ENCODE measurements at places on chromosomes 5 and 9.

GRCh38 chr5:81125959-81126358 lies 107.2 kb upstream of the CKMT2 start:
- H3K36me3 ChIP-seq: no peaks in the 10 kb centered on the region
- no peak for DNase-seq
- H3K4me3 ChIP-seq: no peak overlapping the region
- H3K27ac ChIP-seq: no peak overlapping the region
- peaks cover 12% of the 10 kb centered on the region for H3K27me3 ChIP-seq

- H3K27ac ChIP-seq: no peak overlapping the region
- H3K4me1 ChIP-seq: peaks cover 9% of the 10 kb centered on the region
- DNase-seq: no peak
- H3K36me3 ChIP-seq: no peaks in the 10 kb centered on the region
- no peaks in the 10 kb centered on the region for H3K27me3 ChIP-seq
Observed at GRCh38 chr9:123727332-123727731, 202.6 kb downstream of the DENND1A start.

- no peak for DNase-seq
- peaks cover 24% of the 10 kb centered on the region for H3K4me1 ChIP-seq
- H3K36me3 ChIP-seq: peaks cover 58% of the 10 kb centered on the region
- peak overlapping the region; percentile 25 for H3K4me3 ChIP-seq
- no peak overlapping the region for H3K27ac ChIP-seq
- no peaks in the 10 kb centered on the region for H3K27me3 ChIP-seq
Observed at GRCh38 chr5:148408092-148408491, 24.3 kb downstream of the FBXO38 start.

GRCh38 chr9:127598839-127599549 lies 13.1 kb upstream of the STXBP1 start:
- peak overlapping the region; percentile 48 for H3K27ac ChIP-seq
- H3K36me3 ChIP-seq: no peaks in the 10 kb centered on the region
- no peak overlapping the region for H3K4me3 ChIP-seq
- H3K4me1 ChIP-seq: no peaks in the 10 kb centered on the region

DNA sequence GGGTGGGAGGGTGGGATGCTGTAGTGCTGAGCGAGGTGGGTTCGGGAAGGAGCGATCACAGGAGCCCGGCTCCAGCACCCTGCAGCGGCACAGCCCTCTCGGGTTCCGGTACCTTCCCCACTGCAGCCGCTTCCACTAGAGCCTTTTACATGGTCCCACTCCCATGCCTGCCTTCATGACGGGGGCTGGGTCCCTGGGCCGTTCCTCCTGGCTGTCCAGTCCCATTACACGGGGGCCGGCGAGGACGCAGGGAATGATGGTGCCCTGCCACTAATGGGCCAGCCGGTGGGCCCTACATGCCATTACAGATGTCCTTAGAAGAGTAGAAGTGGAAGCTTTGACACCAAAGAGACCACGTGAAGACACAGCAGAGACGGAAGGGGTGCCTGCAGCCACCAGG lies 104.6 kb upstream of the PPP1R26 start:
- no peak for DNase-seq
- no peak overlapping the region for H3K27ac ChIP-seq
- no peaks in the 10 kb centered on the region for H3K27me3 ChIP-seq
- no peak overlapping the region for H3K4me3 ChIP-seq

DNA sequence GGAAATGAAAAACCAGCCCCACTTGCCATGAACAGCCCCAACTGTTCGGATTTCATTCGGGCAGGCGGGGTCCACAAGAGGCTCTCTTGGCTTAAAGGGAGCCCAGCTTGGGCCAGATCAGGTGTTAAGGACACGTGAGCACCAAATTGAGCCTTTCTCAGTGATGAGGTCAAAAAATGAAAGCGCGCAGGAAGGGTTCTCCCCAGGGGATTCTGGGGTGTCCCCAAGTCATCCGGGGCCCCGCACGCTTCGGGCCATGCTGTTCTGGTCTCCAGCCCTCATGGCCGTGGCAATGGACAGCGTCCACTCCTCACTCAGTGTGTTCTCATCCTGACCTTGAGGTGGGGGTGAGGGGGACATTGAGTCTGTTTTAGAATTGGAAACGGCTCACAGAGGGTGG lies 10.9 kb downstream of the AK1 start:
- H3K4me3 ChIP-seq: no peak overlapping the region
- H3K27me3 ChIP-seq: no peaks in the 10 kb centered on the region

DNA sequence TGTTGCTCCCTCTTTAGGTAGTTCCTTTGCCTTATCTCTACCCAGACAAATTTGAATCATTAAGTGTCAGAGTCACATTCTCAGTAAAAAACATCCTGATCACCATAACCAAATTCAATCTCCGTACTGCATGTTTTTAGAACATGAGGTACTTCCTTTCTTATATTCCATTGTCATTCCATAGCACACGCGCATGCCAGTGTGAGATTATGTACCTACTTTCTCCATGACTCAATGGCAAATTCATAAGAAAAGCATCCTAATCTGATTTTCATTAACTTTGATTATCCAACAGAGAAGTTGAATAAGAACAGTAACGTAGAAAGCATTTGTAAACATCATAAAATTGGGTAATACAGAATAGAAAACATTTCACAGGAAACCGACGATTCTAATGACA lies 1118.6 kb upstream of the CDH9 start:
- H3K27me3 ChIP-seq: no peaks in the 10 kb centered on the region
- H3K27ac ChIP-seq: no peak overlapping the region
- no peak for DNase-seq
- H3K36me3 ChIP-seq: peaks cover 5% of the 10 kb centered on the region
- H3K4me1 ChIP-seq: no peaks in the 10 kb centered on the region

GRCh38 chr9:69276775-69277174 lies 48.2 kb upstream of the ENTREP1 start:
- DNase-seq: no peak
- no peak overlapping the region for H3K4me3 ChIP-seq
- peaks cover 6% of the 10 kb centered on the region for H3K27me3 ChIP-seq
- H3K27ac ChIP-seq: no peak overlapping the region
- no peaks in the 10 kb centered on the region for H3K36me3 ChIP-seq
